ENCODE measurements at places on chromosomes 3 and 15.
A peak's percentile ranks its signal among the peaks of the same experiment; 100 is the strongest.

DNA sequence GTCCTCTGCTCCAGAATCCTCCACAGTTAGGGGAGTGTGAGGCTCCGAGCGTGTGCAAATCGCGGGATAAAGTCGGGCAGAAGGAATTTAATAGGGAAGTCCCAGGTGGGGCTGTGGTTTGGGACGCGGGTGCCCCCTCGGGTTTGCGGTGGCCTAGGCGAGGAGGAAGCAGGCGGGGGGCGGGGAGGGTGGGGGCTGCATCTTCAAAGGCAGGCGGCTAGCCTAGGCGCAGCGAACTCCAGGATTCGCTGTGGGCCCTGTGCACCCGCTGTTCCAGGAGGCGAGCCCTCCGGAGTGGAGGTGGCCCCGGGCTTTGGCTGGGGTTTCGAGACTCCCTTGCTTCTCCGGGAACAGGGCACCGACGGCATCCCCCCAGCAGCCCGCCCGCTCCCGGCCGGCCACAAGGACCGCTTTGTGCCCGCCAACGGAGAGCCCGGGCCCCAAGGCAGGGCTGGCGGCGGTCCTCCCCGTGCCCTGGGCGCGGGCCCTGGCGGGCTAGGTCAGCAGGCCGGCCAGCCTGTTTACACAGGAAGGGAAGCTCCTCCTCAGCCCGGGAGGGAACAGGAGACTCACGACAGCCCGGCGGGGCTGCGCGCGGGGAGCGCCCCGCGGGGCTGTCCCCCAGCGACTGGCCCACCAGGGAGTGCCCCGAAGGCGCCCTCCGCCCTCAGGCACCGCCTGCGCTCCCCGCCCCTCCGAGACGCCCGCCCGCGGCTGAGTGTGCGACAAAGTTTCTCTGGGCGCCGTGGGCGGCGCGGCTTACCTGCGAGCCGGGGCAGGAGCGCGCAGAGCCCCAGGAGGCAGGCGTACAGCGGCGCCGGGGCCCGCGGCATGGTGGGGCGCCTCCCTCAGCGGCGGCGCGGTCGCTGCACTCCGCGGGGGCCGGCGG, 753 bp downstream of the ITGB5 start:
- peak; percentile 78 for DNase-seq

DNA sequence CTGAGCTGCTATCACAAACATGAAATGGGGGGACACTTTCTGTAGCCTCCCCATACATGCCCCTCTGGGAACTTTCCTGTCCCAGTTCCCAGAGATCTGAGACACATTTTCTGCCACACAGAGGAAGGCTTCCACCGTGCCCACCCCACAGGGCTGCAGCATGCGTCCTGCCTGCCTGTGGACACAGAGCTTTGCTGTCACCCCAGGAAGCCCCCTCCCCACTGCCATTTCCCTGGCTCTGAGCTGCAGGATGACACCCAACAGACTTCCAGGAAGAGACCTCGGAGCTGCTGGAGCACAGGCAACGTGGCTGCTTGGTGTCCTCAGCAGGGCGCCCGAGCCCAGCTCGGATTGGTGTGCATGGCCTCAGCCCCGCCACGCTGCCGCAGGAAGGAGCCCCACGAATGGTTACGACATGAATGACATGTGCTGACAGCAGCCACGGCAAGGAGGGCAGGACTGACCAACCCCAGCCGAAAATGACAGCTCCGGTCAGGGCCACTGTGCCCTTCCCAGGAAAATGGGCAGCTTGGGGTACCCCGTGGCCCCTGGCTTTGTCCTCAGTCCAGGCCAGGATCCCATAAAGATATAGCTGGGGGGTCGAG, 81.3 kb downstream of the VGLL4 start:
- no peak for DNase-seq

GRCh38 chr3:188700918-188701317, 470.9 kb upstream of the TPRG1 start:
- no peak for DNase-seq

GRCh38 chr15:53847745-53848144, 88.3 kb upstream of the WDR72 start:
- DNase-seq, result no peak

DNA sequence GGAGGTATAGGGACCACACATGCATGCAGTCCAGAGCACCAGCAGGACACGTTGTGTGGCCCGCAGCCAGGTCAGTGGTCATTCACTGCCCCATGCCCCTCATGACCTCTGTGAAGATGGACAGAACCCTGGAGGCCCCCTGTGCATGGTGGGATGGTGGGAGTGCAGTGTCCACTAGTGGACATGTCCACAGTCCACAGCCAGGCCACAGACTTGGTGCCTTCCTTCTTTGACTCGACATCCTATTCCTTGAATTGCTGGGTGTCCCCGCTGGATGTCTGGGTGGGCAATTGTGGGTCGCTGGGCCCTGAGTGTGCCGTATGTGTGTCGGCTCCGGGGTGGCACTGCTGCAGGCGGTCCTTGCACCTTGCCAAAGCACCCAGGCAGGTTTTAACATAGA, 35.7 kb downstream of the KLF15 start:
- no peak for DNase-seq

Data from GM20000 (cell line).